ENCODE measurements at places on chromosomes 7 and 10.

DNA sequence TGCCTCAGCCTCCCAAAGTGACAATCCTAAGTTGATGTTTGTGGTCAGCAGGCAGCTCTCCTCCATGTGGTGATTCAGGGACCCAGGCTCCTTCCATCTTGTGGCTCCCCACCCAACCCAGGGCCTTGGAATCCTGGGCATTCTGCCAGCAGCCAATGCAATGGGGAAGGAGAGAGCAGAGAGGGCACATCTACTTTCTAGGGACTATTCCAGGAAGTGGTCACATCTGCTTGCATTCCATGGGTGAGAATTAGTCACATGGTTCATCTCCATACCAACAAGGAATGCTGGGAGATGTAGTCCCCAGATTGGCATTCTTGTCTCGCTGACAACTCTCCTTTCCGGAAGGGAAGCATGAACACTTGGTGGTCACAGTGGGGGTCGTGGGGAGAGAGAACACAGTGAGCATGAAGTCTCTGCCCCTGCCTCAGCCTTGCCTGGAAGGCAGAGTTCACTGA, 9.9 kb upstream of the SRRM3 start:
- DNase-seq: peak; percentile 33

DNA sequence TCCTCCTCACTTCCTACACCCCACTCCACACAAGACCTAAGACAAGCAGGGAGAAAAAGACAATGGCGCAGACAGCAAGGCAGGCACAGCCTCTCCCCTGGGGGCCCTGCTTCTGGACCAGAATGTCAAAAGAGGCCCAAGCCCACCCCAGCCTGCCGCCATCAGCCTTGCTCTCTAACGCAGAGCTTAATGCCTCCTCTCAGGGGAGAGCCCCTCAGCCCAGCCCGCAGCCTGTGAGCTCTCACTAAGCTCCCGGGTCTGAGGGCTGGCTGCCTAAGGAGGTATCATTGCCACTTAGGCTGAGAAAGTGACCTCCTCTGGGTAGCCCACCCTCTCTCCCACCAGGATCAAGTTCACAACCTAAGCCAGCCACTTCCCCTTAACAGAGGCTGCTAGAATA, 16.7 kb downstream of the SLIT1 start:
- DNase-seq: no peak

GRCh38 chr10:12954866-12955265, 46.6 kb downstream of the CCDC3 start:
- DNase-seq: no peak

- DNase-seq: no peak
Measured at GRCh38 chr10:97280783-97281182, 11.7 kb downstream of the ARHGAP19 start.

GRCh38 chr7:33886149-33886623, 19.2 kb upstream of the BMPER start:
- DNase-seq: peak; percentile 53

- no peak for DNase-seq
Measured at GRCh38 chr7:7323352-7323751, 141.0 kb downstream of the C1GALT1 start.

DNA sequence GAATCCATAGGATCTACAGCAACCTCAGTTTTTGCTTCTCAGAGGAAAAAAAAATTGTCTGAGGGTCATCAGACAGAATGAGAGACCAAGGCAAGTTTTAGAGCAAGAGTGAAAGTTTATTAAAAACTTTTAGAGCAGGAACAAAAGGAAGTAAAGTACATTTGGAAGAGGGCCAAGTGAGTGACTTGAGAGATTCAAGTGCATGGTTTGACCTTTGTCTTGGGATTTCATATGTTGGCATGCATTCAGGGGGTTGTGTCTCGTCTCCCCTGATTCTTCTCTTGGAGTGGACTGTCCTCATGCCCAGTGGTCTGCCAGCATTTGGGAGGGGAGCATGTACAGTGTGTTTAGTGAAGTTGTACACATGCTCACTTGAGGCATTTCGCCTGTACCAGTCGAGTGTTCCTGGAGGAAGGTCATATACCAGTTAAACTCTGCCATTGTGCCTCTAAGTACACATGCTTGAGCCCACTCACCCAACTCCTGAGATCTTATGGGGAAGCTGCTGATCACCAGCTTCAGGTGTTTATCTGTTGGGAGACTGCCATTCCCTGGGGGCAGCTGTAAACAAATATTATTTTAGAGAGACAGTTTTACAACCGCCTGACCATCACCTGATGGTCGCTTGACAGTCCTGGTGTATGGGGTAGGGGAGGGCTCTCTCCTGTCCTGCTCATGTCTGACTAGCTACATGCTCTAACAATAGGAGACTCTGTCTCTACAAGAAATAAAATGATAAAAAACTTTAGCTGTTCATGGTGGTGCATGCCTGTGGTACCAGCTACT, 109.4 kb downstream of the EEPD1 start:
- no peak for DNase-seq

- no peak for DNase-seq
Measured at GRCh38 chr10:100427374-100427773, 35.4 kb upstream of the WNT8B start.

DNA sequence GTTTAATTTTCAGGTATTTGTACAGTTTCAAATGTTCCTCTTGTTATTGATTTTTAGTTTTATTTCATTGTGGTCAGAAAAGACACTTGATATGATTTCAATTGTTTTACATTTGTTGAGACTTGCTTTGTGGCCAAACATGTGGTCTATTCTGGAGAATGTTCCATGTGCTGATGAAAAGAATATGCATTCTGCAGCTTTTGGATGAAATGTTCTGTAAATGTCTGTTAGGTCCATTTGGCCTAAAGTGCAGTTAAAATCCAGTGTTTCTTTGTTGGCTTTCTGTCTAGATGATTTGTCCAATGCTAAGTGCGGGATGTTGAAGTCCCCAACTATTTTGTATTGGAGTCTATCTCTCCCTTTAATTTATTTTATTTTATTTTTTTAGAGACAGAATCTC, 70.5 kb downstream of the ZNF503 start:
- DNase-seq: no peak

- DNase-seq: peak; percentile 56
Measured at GRCh38 chr7:96321658-96322372, at the start of gene SLC25A13. Gene SLC25A13, minus strand, starts transcription at chr7:96322098. Its CDS starts 142 bp downstream, at chr7:96321956.

DNA sequence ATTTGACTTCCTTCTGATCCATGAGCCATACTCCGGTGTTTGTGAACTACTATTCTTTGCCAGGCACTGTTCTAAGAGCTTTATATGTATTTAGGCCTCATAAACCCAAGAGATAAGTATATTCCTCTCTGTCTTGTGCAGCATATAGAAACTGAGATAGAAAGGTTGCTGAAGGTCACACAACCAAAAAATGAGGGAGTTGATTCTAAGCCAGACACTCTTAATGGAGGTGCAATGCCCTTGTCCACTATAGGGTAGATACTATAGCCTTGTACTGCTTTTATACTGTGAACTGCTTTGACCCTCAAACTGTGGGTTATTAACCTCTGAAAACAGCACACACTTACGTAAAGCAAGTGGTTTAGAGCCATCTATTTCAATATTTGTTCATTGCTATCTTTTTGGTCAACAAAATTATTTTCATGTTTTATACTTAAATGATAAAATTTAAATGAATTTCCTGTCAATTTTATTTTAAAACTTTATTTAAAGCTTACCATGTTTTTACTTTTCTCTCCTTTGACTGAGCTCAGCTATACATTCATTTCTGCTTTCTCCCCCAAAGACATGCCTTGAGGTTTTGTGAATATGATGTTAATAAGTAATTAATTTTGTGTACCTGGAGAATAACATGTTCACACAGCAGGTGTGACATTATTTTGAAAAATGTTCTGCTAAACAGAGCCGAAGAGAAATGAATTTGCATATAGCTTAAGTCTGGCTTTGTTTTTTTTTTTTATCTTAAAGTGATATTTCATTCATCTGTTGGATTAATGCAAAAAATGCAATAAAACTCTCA, 687.3 kb downstream of the DNAJB9 start:
- DNase-seq: no peak

DNA sequence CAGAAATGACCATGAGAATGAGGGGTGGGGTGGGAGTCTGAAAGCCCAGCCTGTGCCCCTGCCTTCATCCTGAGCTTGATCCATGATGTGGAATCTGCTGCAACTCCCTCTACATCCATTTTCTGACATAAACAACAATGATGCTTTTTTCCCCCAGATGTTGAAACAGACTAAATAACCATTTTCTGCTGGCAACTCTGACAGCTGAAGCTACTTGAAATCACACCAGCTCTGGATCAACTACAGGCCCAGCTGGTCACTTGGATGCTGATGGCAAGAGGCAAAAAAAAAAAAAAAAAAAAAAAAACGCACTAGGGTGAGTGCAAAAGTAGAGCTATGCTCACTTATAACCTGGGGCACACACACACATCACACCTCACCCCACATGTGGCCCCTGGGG, 74.2 kb downstream of the FAM107B start:
- no peak for DNase-seq

- no peak for DNase-seq
Measured at GRCh38 chr10:33325929-33326328, 8.5 kb downstream of the NRP1 start.

DNA sequence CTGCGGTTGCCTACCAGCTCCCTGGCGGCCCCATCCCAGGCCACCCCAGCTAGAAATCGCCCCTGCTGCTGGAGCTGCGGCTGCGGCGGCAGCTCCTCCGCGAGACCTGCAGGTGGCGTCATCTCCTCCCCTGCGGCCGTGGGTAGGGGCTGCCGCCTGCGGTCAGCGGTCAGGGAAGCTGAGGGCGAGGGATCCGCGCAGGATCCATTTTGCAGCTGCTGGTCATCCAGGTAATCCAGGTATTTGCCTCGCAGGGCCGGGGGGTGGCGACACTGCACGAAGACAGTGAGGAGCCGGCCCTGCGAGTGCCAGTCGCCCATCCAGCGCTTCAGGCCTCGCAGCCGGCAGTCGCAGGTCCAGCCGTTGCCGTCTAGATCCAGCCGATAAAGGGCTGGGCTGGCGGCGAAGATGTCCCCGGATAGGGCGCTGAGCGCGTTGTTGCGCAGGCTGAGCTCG, 1.5 kb downstream of the TRIL start:
- peak; percentile 61 for DNase-seq

- DNase-seq: no peak
Measured at GRCh38 chr10:54124209-54124885, 676.7 kb downstream of the PCDH15 start.

- DNase-seq: no peak
Measured at GRCh38 chr7:96636979-96637378, 72.7 kb downstream of the SEM1 start.

GRCh38 chr7:26495569-26495968, 203.9 kb downstream of the SNX10 start:
- no peak for DNase-seq

- DNase-seq: no peak
Measured at GRCh38 chr7:157352516-157352915, 15.7 kb downstream of the DNAJB6 start.

DNA sequence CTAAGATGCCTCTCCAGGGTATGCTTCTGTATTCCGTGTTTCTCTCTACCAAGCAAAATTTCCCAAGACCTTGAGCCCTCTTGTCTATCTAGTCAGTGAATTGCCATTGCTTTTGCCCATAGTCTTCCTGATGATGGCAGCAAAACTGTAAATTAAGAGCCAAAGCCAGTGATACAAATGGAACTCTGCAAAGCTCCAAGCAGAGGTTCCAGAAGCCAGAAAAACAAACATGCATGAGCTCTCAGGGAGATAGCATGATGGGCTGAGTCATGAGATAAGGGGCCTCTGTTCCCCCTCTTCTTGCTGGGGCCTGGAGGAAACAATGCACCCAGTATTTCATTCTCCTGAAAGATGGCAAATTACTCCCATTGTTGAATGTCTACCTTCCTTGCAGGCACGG, 24.7 kb downstream of the LSMEM1 start:
- no peak for DNase-seq

DNA sequence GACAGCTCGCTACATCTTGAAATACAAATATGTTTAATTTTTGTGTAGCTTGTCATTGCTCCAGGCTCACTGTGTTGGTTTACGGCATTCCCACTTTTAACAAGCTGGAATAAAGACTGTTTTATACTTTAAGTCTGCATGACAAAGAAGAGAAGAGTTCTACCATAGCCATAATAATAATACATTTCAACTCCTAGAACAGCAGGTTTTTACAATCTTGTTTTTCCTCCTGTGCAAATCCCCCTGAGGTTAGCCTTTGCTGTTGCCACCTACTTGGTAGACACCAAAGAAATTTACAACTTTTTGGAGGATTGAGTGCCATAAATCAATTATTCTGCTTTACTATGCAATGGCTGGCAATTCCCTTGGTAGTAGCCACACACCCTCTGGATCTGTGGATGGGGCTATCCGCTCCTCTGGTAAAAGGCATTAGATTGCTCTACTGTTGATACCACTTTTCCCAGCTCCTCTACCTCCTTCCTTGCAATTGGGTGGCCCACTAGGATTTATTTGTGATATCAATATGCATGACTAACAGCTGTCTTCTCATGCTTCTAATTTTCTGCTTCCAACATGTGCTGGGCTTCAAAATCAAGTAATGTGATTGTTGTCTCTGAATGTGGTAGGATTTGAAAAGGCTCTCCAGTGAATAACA, 60.2 kb downstream of the SFMBT2 start:
- DNase-seq: no peak

GRCh38 chr7:138350701-138351357, 109.2 kb upstream of the TRIM24 start:
- no peak for DNase-seq

GRCh38 chr7:28755255-28755654, 202.9 kb downstream of the TRIL start:
- DNase-seq: peak; percentile 54

DNA sequence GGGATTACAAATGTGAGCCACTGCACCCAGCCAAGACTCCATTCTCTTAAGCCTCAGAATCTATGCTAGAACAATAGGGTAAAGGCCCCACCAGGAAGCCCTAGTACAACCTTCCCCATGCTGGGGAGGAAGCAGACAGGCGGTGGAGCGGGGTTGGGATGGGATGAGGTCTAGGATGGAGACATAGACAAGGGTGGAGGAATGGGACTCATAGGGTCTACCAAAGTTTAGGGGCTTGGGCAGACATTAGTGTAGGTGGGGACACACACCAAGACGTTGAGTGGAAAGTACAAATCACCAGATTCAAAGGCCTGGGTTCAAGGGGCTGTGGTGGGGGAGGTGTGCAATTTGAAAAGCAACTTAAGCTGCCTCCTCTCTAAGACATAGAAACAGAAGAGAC, 19.3 kb downstream of the PRSS2 start:
- no peak for DNase-seq

- no peak for DNase-seq
Measured at GRCh38 chr7:93036807-93037206, 81.0 kb downstream of the SAMD9 start.

- DNase-seq: peak; percentile 68
Measured at GRCh38 chr10:75202321-75203045, 8.1 kb upstream of the VDAC2 start.

- DNase-seq: no peak
Measured at GRCh38 chr10:102919992-102920739, 2.1 kb downstream of the CNNM2 start.

- no peak for DNase-seq
Measured at GRCh38 chr7:27846388-27846787, 106.4 kb downstream of the TAX1BP1 start.

GRCh38 chr10:122567056-122567660, 6.6 kb downstream of the DMBT1 start:
- peak; percentile 1 for DNase-seq

GRCh38 chr7:25132430-25132829, 7.4 kb upstream of the CYCS start:
- no peak for DNase-seq

Measured in fibroblast of skin of abdomen (primary cell).